CD4-positive, alpha-beta T cell treated with Interleukin-15 for 4 hours (primary cell): ENCODE measurements at places on chromosomes 5 and 9.

- no peak for DNase-seq
These were observed 45.6 kb downstream of the APTX start for GRCh38 chr9:32955655-32956478.

- DNase-seq, result no peak
These were observed 238.6 kb downstream of the PIK3R1 start for GRCh38 chr5:68454172-68454571.

DNA sequence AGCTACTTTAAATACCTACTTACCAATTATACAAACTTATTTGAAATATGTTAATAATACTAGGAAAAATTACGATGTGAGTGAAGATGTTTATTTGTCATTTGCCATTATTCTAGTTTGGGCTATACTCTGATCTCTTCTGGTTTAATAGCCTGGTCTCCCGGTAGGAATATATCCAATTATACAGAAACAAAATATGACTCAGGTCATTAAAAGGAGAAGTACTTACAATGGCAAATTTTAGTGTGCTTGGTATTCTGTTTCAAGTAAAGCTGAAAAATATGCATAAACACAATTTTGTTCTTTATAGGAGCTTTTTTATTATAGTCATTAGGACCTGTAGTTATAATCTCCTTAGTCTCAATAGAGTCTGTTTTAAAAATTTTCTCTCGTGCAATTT is 176.8 kb downstream of the SLCO4C1 start:
- DNase-seq, result no peak

GRCh38 chr5:145835848-145836239 is 702 bp upstream of the PRELID2 start:
- no peak for DNase-seq

GRCh38 chr9:87233899-87234455 is 263.7 kb upstream of the DAPK1 start:
- no peak for DNase-seq

GRCh38 chr5:103060424-103060954 is 59.4 kb downstream of the GIN1 start:
- no peak for DNase-seq

DNA sequence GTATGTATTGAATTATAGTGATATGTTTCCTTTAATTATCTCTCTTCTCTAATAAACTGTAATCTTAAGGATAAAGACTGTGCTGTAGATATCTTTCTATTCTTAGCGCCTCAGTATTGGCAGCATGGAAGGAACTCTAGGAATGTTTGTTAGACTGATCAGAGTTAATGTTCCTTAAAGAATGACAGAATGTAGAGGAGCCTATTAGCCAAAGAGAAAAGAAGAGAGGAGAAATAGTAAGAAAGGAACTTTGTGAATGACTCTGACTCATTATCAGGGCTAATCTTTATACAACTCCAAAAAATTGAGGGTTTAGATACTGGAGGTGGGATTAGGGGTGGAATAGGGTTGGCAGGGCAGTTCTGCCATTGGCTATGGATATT is 59.0 kb upstream of the NUDT12 start:
- DNase-seq, result no peak

DNA sequence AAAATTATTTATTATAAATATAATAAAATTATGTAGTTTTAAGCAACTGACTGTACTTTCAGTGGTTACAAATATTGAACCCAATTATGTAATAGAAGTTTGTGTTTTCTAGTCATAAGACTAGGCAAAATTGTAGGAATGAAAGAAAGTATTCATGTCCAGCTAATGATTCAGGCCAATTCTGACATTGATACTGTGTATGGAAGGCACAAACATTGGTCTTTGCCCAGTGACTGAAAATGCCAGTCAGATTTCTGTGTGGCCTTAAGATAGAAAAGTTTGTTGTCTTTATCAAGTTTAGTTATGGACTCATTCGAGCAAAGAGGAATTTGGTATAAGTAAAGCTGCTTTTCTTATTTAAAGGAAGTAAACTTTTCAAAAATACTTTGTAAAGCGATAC is 60.3 kb downstream of the SLC12A2 start:
- DNase-seq, result no peak

DNA sequence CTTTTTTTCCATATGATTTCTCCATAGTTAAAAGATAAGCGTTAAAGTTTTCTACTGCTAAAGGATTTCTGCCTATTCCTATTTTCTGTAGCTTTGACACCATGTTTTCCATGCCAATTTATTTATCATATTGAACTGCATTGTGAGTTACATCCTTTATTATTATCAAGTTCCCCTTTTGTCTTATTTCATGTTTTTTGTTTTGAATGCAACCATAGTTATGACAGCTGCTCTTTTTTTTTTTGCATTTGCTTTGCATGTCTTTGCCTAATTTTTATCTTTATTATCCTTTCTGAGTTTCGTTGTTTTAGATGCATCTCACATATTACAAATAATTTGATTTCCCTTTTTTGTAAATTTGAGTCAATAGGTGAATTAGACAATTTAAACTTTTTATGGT is 161.5 kb downstream of the DEPDC1B start:
- no peak for DNase-seq

- DNase-seq, result no peak
These were observed 11.9 kb upstream of the NHP2 start for GRCh38 chr5:178165581-178165980.

- no peak for DNase-seq
These were observed 1.1 kb downstream of the PRRX2 start for GRCh38 chr9:129666575-129666974.

- no peak for DNase-seq
These were observed 268.1 kb downstream of the DOCK8 start for GRCh38 chr9:482739-483138.

GRCh38 chr9:28853477-28853876 is 1280.2 kb upstream of the C9orf72 start:
- no peak for DNase-seq

GRCh38 chr5:117318528-117318927 is 743.9 kb upstream of the SEMA6A start:
- DNase-seq, result no peak

GRCh38 chr5:121525706-121526105 is 326.0 kb upstream of the FTMT start:
- no peak for DNase-seq

- no peak for DNase-seq
These were observed 120.7 kb upstream of the RASEF start for GRCh38 chr9:83183621-83184020.

DNA sequence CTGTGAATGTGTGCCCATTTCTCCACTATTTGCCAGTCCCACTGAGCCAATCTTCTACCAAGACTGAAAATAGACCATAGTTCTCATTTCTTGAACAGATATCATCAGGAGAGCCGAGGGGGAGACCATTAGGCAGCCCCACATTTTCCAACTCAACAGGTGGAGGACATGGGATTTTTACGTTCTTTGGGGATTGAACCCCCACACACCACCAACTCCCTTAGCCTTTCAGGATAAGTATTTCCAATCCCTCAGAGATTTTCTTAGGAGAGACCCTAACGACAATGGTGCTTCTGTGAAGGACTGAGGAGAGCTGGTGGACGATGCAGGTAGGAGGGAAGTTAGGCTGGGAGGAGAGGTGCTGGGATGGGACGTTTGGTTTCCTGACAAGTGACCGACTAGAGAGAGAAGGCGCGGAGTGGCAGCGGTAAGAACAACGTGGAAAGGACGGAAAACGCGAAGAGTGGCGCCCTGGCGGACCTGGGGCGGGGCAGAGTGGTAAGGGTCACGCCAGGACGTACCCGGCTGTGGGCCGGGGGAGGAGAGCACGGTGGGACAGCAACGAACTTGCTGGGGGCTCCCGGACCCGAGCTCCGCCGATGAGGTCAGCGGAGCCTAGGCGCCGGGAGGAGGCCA is 681 bp upstream of the CHSY3 start:
- DNase-seq, result no peak

GRCh38 chr5:72531496-72532190 is 24.4 kb upstream of the ZNF366 start:
- no peak for DNase-seq

DNA sequence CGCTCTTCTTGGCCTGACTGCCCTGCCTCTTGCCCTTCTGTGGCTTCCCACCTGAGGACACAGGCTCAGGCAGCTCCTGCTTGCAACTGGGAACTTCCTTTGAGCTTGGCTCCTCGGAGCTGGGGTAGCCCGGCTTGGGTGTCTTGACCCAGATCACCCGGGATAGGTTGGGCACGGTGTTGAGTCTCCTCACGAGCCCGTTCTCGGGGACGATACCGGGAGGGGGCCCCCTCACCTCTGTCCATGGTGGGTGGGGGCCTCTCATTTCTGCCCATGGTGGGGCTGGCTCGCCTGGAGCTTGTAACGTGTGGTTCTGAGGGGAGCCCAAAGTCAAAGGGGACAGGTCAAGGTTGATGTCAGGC is 7.8 kb upstream of the DDX41 start:
- DNase-seq, result no peak

DNA sequence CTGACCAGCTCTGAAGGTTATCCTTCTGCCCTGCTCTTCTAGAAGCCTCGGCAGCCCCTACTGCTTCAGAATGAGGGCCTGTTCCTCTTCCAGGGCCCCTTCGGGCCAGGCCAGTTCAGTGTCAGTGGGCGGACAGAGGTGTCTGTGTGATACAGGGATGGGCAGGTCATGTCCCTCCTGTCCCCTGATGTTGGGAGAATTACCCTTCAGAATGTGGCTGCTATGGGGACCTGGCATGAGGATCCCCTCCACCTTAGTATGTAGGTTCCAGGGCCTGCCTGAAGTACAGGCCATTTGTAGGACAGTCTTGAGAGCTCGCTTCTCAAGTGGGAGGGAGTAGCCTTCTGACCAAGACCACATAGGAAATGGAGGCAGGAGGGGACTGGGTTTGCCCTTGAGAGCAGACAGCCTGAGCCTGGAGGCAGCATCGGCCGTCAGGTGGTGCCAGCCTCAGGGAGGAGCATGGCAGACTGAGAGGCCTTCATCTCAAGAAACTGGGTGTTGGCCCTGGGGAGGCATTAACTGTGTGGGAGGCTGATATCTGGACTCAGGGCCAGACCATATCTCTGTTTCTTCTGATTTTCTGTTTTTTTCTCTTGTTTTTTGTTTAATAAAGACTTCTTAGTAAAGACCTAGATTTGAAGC is 32.0 kb downstream of the ANGPTL2 start:
- no peak for DNase-seq

GRCh38 chr5:133397348-133397747 is 215.0 kb downstream of the FSTL4 start:
- DNase-seq, result no peak

- no peak for DNase-seq
These were observed 16.9 kb downstream of the S1PR3 start for GRCh38 chr9:89008055-89008743.

DNA sequence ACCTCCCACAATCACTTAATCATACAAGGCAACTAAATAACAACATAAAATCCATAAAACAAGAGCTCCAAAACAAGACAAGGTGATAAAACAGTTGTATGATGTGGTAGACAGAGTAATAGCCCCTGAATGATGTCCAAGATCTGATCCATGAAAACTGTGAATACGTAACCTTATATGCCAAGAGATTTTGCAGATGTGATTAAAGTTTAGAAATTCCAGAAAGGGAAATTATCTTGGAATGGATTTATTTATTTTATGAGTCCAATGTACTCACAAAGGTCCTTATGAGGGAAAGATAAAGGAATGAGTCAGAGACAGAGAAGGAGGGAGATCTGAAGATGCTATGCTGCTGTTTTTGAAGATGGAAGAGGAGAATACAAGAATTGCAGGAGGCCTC is 1775.7 kb upstream of the C9orf72 start:
- no peak for DNase-seq

GRCh38 chr5:1724822-1725602 is 74.6 kb downstream of the MRPL36 start:
- DNase-seq, result no peak

GRCh38 chr5:141488591-141489561 is at the start of gene PCDHGC5:
PCDHGC5 (plus strand) TSS chr5:141489081; CDS start chr5:141489241, 160 bp downstream.
- DNase-seq, result no peak

DNA sequence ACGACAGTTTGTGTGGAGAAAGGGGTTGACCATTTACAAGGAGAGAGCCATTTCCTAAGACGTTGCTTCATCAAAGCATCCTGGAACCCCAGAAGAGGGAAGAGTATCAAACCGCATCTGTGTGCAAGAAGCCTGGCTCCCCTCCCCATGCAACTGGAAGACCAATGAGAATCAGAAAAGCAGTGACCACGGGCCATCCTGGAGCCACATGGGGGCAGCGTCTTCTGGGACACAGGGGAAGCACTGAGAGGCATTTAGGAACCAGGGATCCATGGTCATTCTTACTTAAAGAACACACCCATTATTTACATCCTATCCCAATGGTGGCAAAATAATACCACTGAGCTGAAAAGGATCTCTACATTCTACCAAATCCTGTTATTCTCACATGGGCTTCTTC is 29.3 kb downstream of the SEMA5A start:
- DNase-seq, result no peak

- DNase-seq, result no peak
These were observed 186.3 kb downstream of the SGCD start for GRCh38 chr5:156513123-156513815.

DNA sequence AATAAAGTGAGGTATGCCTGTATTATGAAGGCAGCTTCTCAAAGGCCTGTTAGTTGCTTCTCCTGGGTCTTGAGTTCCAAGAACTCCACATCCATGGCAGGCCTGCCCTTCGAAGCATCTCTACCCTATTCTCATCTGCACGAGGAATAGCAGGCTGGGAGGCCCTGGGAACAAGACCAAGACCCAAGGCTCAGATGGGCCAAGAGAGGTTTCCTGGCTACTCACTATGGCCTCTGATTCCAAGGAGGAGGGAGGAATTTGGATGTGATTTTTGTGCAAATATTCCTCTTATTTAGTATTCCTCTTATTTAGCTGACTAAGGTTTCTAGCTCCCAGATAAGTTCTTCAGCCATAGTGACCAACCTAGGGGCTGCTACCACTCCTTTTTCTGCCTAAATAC is 151.3 kb downstream of the SAXO1 start:
- DNase-seq, result no peak

- DNase-seq, result no peak
These were observed 430.6 kb upstream of the DAP start for GRCh38 chr5:11191673-11192072.

- DNase-seq, result no peak
These were observed 134.0 kb downstream of the FOXD1 start for GRCh38 chr5:73314395-73315257.

GRCh38 chr5:59833448-59833847 is 60.1 kb downstream of the PDE4D start:
- DNase-seq, result no peak

GRCh38 chr9:11702548-11702947 is 990.6 kb upstream of the TYRP1 start:
- DNase-seq, result no peak

DNA sequence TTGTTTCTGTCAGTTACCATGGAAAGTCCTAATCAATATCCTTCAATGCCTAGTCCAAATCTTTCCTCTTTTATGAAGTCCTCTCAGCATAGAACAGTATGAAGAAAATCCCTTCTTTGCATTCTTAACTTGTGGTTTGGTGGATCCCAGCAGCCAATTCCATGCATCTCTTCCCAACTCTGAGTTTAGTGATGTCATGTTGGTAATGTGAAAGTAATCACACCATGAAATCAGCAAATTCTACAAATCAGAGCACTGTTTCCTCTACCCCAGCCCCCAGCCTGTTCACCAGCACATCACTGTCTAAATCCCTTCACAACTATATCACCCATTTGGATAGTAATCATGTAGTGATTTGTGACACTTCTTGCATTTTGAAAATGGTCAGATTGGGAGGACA is 4.7 kb upstream of the C1QTNF2 start:
- DNase-seq, result no peak
